ENCODE measurements at places on chromosomes 1 and 21.

DNA sequence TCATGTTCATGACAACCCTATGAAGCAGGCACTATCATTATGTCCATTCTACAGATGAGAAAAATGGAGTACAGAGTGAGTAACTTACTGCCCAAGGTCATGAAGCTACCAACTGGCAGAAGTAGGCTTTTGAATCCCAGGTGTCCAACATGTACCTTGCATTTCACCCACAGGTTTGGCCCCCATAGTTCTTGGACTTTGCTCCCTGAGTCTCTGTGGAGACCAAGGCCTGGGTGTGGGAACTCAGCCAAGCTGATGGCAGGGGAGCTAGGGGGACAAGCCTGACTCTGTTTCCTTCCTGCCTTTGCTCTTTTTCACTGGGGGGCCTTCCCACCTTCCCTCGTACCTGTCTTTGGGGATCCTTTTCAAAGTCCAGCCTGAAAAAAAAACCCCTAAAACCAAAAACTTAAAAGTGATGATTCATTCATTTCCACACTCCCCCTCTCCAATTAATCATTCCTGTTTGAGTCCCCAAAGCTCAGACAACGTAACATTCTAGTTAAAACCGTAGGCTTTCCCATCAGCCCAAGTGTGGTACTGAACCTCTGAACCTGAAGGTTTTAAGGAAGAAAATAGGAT, 8.5 kb upstream of the TTC22 start:
- DNase-seq, result no peak

DNA sequence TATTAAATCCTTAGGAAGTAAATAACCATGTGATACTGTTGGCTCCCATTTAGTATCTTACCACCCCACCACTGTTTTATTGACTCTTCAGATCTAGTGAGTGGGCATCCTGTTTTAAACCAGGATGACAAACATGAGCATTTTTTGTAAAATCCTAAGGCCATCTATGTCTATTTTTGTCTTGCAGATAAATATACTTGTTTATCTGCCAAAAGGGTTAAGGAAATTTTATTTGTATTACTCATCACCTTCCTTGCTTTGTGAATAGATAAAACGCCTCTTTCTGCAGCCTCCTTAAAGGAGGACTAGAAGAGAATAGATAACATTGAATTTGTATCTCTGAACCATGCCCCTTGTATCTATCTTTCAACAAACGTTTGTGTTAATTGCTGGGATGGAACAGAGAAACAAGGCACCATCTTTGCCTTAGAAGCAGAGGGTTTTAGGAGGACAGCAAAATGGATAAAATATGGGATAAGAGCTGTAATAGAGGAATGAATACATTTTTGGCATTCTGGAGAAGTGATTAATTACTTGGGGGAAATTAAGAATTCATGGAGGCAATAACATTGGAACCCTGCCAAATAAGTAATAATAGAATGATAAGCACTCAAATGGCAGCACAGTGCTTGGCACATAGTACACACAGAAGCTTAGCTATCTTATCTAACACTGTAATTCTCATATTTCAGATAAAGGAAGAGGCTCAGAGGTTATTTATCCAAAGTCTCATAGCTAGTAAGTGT, 14.7 kb downstream of the YTHDF2 start:
- DNase-seq, result no peak

DNA sequence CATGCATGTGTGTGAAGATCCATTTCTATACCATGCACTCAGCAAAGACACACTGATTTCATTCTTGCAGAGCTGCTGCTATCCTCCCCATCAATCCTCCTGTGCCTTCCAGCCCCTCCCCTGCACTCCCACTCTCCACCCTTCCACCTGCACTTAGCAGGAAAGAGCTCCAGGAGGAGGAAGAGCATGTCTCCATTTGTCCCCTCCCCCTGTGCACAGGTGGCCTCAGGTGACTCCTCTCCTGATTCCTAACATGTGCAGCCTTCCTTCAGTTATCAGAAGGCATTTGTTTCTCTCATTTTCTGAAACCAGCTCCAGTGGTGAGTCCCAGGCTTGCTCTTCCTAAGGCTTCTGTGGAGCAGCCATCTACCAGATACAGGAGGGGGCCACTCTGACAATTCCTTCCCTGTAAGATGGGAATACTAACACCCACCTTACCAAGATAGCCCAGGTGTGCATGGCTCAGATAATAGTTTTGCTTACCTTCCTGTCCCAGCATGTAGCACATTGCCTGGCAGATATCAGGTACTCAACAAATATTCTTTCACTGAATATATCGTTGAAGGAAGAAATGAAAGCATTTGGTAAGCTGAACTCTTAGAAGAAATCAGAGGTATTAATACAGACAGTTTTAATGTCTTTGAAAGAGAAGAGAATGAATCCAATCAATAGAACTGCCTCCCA, 21.9 kb upstream of the FAM3B start:
- DNase-seq, result no peak

GRCh38 chr1:200215350-200215749, 187.8 kb downstream of the NR5A2 start:
- DNase-seq, result no peak

- DNase-seq, result no peak
Measured at GRCh38 chr1:171792656-171793369, 11.4 kb downstream of the METTL13 start.

DNA sequence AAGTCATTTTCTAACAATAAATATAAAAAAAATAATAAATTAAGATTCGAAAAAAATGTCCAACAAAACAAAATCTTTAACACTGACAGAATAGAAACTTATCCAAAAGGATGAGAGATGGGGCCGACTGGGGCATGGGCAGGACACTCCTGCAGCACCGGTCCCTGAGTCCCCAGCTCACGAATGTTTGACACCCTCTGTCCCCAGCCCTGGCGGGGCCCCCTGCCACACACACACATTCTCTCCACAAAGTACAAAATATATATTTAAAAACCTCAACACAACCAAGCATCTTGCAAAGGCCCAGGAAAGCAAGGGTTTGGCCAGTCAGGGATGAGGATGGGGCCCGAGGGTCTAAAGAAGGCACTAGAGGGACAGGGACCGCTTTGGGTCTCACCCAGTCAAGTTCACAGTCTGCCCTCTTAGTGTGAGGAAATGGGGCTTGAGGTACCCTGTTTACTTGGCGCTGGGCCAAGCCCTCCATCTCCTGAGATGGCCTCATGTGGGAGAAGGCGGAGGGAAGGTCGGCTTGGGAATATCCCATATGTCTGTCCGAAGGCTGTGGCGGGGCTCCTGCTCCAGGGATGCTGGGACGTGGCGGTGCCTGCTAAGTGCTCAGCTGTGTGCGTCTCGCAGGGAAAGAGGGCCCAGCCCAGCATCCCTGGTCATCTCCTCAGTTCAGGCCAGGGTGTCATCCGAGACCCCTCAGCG, 31.3 kb downstream of the EPHA2 start:
- no peak for DNase-seq

- DNase-seq, result no peak
Measured at GRCh38 chr1:151820940-151821339, 10.7 kb downstream of the RORC start.

DNA sequence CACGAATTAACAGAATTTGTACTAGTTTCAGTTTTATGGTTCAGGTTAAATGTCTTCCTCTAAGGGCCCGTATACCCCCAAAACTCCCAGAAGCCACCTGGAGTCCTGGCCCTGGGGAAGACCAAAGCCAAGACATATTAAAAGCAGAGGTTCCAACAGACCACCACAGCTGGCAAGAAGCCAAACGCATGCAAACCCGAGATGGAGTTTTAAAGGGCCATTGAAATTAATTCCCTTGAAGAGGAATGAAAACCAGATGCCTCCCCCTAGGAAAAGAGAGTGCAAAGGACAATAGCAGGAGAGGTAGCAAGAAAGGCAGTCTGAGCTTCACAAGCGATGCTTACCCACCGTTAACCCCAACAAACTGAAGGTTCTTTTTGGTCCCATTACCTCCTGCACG, 48.1 kb downstream of the KANK4 start:
- DNase-seq, result no peak

DNA sequence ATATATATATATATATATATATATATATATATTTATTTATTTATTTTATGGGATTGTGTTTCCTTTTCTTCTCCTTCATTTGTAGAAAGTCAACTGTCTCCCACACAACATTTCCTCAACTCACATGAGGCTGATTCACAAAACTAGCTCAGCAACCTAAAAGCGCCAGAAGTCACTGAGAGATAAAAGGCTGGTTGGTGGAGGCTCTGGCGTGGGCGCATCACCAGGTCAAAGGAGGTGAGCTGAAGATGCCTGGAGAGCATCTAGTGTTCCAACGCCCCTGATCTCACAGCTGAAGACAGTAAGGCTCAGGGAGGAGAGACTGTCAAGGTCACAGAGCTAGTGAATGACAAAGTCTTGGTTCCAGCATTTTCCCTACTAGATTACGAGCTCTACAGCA, 78.0 kb downstream of the HLCS start:
- no peak for DNase-seq

GRCh38 chr1:107698161-107698560, 266.8 kb downstream of the VAV3 start:
- DNase-seq, result no peak

GRCh38 chr1:78005755-78006154, 1.0 kb downstream of the DNAJB4 start:
- DNase-seq, result no peak

- DNase-seq, result no peak
Measured at GRCh38 chr21:28798798-28799197, 193.9 kb downstream of the LTN1 start.
